ENCODE measurements at places on chromosomes 11 and 22.

DNA sequence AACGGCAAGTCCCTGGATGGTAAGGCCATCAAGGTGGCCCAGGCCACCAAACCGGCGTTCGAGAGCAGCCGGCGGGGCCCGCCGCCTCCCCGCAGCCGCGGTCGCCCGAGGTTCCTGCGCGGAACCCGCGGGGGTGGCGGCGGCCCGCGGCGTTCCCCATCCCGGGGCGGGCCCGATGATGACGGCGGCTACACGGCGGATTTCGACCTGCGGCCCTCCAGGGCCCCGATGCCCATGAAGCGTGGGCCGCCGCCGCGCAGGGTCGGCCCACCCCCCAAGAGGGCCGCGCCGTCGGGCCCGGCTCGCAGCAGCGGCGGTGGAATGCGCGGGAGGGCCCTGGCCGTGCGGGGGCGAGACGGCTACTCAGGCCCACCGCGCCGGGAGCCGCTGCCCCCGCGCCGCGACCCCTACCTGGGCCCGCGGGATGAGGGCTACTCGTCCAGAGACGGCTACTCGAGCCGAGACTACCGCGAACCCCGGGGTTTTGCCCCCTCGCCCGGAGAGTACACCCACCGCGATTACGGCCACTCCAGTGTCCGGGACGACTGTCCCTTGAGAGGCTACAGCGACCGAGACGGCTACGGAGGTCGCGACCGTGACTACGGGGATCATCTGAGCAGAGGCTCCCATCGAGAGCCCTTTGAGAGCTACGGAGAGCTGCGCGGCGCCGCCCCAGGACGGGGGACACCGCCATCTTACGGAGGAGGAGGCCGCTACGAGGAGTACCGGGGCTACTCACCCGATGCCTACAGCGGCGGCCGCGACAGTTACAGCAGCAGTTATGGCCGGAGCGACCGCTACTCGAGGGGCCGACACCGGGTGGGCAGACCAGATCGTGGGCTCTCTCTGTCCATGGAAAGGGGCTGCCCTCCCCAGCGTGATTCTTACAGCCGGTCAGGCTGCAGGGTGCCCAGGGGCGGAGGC, 792 bp downstream of the RBMXL2 start:
- no peak for DNase-seq

GRCh38 chr11:2086239-2087040, 52.7 kb downstream of the IGF2 start:
- no peak for DNase-seq

DNA sequence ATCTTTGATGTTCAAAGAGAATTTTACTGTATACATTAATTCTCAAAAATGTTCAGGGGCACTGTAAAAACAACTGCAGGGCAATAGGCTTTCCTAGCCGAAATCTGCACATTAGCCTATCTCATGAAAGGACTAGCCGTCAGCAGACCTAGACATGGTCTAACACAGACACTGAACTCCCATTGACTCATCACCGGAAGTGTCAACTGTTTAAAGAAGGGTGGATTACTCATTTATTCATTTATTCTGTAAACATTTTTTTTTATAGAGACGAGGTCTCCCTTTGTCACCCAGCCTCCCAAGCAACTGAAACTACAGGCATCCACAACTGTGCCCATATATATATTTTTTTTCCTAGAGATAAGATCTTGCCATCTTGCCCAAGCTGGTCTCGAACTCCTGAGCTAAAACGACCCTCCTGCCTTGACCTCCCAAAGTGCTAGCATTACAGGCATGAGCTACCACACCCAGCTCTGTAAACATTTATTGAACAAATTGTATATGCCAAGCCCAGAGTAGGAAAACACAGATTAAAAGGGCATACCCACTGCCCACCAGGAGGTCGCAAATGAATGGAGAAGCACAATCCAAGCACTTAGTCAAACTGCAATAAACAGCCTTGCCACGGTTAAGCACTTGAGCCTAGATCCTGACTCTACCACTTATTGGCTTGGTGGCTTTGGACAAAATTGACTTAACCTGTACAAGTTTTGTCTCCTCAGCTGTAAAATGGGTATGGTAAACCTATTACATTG, 26.6 kb downstream of the RAB30 start:
- no peak for DNase-seq

DNA sequence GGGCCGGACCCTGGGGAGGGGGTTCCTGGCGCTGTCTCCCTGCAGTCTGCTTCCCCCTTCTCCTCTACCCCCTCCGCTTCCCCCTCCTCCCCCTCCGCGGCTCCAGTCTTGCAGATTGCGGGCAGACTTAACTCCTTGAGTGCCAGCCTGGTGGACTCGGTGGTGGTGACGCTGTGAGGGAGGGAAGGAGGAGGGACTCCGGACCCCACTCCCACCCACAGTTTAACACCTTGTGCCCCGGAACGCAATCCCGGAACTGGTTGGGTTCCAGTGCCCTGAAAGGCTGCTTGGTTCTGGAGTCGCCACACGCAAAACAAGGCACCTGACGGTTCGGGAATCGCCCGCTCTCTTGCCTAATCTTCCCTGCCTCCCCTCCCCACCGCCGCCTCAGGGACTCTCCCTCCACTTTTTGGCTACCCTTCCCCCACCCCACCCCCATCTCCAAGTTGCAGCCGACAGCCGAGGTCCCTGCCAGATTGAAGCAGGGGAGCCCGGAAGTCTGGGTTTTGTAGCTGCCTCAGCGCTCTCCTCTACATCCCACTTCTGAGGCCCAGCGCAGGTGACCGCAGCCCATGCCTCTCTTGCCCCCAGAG, 3.9 kb upstream of the BCL9L start:
- peak; percentile 52 for DNase-seq

- DNase-seq = no peak
These were observed 8.9 kb downstream of the OLFML1 start for GRCh38 chr11:7494086-7494745.

- no peak for DNase-seq
These were observed 19.0 kb downstream of the TRIM5 start for GRCh38 chr11:5665746-5666401.

DNA sequence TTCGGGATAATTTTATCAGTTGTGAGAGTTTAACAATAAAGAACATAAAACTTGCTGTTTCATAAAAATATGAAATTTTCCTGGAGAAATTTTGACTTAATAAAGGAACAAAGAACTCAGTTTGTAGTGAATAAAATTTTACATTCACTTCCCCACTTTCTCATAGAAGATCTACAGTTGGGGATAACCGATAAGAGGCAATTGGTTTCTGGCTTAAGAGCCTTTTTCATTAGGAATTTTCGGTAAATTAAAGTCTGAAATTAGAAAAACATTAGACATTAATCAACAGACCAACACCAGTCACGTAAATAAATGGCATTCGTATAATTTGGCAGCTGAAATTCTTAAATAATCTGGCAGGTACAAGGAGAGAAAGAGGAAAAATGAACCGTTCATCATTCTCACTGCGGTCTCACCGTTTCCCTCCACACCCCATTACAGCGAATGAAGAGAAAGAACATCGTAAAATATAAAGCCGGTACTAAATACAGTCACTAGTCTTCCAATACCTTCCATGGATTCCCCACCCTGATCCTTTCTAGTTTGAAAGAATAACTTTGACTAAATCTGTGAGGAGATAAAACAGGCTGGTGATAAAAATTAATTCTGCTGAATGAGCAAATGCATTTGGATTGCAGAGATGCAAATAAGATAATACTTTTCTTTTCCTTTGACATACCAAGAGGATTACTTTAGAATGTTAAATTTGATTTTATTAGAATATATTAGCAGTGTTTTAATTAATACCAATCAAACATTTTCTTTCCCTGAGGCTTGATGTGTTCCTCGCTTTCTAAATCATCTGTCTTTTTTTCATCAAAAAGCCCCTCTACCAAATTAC, 19.5 kb downstream of the BLID start:
- DNase-seq = no peak

GRCh38 chr11:69640260-69640994, 529 bp upstream of the CCND1 start:
- DNase-seq = no peak

DNA sequence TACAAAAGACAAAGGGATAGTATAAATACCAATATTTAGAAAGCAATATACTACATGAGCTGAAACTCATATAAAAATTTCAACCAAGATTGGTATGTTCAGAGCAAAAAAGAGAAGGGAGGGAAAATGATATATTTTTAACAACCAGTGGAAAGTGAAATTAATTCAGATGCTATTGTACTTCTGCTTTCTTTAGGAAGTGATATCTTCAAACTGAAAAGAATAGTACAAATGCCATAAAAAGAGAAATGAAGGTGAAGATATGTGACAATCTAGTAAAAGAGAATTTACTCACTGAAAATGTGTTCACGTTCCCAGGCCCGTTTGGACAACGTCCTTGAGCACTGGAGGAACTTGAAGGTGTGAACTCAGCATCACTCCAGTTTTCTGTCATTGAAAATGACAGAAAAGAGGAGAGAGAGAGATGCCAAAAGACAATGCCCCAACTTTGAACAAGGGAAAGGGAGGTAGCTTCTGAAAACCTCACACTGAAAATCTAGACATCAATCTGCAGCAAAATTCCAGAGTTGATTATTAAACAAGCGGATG, 47.5 kb downstream of the SC5D start:
- DNase-seq = no peak

DNA sequence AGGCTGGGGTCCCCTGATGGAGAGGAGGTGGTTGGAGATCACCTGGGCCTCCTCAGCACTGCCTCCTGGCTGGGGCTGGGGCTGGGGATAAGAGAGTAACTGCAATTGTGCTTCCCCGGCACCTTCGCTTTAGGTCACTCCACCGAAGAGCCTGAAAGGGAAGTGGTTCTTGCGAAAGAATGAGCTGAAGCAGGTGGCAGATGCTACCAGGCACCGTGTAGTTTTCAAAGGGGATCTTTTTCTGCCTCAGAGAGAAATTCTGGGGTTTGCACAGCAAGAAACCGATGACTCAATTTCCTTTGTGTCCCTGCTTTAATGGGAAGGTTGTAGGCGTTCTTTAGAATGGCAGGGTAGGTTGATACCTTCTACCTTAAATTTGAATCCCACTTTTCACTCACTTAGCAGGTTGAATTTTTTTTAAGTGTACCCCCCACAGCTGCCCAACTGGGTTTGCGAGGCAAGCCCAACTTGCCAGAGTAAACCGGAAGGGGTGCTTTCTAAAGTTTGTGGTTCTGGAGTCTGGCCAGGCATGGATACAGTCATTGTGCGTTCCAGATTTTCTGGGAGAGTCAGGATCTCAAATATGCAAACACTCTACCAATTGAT, 5.3 kb downstream of the CD44 start:
- DNase-seq = no peak

DNA sequence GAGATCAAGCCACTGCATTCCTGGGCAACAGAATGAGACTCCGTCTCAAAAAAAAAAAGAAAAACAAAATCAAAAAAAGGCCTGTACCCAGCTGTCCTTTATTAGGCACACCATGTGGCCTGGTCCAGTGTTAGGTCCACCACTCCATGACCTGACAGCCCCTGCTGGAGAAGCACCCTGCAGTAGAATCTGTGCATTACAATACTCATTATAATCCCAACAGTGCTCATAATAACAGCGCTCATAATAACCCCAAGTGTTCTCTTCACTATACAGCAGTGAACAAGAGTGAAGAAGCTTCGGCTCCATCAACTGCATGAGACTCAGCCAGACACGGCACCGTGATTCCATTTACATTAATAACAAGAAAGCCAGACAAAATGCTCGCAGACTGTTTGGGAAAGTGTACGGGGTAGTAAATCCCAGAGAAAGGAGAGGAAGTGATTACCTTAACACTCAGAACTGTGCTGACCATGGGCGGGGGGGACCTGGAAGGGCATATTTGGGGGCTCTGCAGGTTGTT, 8.9 kb upstream of the EHD1 start:
- no peak for DNase-seq

DNA sequence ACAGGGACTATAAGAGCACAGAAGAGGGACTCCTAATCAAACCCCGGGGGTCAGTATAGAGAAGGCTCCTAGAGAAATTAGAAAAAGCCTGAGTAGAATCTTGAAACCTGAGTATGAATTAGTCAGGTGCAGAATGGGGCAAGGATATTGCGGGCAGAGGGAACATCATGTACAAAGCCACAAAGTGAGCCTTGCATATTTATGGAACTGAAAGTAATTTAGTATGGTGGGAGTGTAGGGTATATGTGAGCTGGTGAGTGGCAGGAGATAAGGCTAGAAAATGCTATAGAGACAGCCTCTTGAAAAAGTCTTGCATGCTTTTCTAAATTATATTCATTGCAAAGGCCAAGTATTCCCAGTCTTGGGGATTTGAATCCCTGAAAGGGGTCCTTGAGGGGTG, 93.7 kb downstream of the STIM1 start:
- DNase-seq = no peak

GRCh38 chr11:132422722-132423121, 1052.3 kb downstream of the NTM start:
- no peak for DNase-seq

GRCh38 chr22:46575911-46576555, 38.6 kb upstream of the CELSR1 start:
- no peak for DNase-seq

DNA sequence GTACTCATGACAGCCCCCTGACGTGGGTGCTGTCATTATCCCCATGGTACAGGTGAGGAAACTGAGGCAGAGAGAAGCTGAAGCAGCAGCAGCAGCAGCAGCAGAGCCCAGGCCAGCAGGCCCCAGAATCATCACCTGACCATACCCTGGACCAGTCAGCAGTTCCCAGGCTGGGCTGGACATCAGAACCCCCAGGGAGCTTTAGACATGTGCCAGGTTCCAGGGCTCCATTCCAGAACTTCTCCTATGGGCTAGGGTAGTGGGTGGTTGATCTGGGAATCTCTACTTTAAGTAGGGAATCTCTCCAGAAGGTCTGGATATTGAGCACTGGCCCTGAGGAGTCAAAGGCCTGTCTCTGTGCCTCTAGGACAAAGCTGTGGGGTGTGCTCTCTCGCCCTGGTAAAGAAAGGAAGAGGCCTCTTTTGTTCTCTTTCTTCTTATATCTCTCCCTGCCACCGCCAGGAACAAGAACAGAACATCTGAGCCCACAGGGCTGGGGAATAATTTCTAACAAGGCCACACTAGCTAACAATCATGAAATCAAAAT, 26.6 kb downstream of the MAFF start:
- DNase-seq = no peak

- DNase-seq = no peak
These were observed 28.3 kb downstream of the NADSYN1 start for GRCh38 chr11:71481101-71481960.

DNA sequence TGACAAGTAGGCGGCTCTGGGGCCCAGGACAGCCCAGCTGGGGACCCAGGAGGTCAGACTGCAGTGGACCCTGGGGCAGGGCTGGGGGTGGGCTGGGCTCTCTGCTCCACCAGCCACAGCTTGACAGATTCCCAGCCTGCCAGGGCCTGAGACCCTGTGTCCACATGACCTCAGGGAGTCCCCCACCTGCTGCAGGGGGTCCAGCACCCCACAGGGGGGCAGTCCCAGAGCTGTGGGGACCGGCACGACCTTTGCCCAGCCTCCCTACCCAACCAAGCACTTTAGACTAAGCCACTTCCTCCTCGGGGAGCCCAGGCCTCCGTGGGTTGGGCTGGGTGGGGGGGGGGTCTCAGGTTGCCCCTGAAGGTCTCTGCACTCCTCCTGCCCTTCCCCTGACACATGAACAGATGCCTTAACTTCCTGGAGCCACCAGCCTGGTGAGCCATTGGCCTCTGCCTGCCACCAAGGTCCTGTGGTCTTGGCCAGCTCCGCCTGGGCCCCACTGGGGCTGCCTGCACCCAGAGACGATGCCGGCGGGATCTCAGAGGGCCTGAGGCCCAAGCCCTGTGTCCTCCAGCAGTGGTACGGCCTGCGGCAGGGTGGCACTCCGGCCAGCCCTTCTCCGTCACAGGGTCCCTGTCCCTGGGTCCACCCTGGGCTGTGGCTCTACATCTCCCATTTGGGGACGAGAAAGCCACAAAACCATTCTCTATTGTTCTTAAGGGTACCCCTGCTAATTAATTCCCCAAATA, 3.4 kb downstream of the CCDC188 start:
- no peak for DNase-seq
